ENCODE measurements at places on chromosomes 7 and 10.

DNA sequence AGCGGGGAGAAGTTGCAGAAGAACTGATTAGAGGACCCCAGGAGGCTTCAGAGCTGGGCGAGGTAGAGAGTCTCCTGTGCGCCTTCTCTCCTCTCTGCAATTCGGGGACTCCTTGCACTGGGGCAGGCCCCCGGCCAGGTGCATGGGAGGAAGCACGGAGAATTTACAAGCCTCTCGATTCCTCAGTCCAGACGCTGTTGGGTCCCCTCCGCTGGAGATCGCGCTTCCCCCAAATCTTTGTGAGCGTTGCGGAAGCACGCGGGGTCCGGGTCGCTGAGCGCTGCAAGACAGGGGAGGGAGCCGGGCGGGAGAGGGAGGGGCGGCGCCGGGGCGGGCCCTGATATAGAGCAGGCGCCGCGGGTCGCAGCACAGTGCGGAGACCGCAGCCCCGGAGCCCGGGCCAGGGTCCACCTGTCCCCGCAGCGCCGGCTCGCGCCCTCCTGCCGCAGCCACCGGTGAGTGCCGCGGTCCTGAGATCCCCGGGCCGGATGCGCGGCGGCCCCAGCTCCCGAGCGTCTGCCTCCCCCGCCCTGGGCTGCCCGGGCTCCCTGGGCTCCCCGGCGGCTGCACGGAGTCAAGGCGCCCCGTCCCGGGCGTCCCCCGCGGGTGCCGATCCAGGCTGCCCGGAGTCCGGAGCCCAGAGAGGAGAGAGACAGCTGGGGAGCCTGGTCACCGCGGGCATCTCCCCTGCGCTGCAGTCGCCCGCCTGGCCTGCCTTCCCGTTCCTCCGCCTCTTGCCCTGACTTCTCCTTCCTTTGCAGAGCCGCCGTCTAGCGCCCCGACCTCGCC, at the start of gene PLAU:
TSS of gene PLAU (plus strand) at position 369 of the 789 bp plus-strand sequence. CDS start 424 bp downstream, outside the sequence.
- H3K27me3 ChIP-seq, result peaks cover 25% of the 10 kb centered on the region
- no peaks in the 10 kb centered on the region for H3K36me3 ChIP-seq
- no peak within 1 kb of the TSS for H3K27ac ChIP-seq
- H3K4me1 ChIP-seq, result peaks cover 23% of the 10 kb centered on the region
- peak; percentile 59 for DNase-seq
- peak within 1 kb of the TSS; percentile 61 for H3K4me3 ChIP-seq

DNA sequence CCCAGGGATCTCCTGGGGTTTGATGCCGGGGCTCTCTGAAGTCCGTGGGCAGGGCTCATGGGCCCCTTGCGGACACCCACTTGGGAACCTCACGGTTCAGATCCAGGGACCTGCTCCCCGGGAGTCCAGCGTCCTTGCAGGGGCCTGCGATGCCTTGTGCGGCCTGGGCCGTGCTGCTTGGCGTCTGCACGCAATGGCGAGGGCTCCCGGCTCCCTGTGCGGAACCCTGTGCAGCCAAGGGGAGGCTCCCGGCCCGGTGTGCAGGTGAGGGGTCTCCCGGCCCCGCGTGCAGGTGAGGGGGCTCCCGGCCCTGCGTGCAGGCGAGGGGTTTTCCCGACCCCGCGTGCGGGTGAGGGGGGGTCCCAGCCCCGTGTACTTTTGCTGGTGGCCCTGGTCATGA, 146.7 kb downstream of the DNAJB6 start:
- no peaks in the 10 kb centered on the region for H3K36me3 ChIP-seq
- H3K4me1 ChIP-seq, result no peaks in the 10 kb centered on the region
- H3K27ac ChIP-seq, result no peak overlapping the region
- DNase-seq, result no peak
- H3K4me3 ChIP-seq, result no peak overlapping the region
- no peaks in the 10 kb centered on the region for H3K27me3 ChIP-seq

DNA sequence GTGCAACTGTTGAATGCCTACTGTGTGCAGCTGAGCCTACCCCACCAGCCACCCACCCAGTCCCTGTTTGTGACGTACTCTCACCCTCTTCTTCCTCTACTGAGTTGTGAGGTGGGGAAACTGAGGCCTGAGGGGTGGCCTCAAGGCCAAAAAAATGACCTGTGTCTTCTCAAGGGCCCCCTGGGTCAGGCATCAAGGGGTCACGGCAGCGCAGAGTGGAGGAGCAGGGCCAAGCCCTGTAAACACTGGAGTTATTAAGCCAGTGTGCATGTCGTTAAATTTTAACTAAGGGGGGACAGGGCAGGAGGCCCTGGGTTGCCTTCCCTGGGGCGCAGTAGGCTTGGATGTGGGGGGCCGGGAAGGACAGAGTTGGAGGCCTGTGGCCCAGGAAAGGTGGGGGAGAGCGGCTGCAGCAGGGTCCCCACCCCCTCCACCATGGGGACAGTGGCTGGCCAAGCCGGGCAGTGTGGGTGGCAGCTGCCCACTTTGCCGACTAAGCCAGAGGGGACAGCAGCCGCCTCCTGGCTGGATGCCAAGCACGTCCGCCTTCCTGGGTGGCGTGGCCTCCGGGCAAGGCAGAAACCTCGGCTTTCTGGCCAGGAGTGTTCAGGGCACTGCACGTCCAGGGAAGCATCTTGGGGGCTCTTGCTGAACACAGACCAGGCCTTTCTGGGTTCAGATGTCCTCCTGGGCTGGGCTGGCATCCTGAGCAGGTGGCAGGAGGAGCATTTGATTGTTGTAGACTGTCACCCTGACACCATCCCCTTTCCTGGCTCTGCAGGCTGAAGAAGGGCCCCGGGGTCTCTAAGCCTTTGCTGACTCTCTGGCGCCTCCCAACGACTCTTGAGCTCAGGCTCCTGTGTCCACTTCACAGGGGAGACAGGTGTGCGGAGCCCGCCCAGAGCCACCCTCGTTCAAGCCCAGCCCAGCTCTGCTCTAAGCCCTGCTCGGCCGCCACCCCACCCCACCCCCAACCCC, 1.9 kb downstream of the SLC29A4 start:
- no peaks in the 10 kb centered on the region for H3K36me3 ChIP-seq
- no peak overlapping the region for H3K27ac ChIP-seq
- no peak overlapping the region for H3K4me3 ChIP-seq
- H3K4me1 ChIP-seq, result peaks cover 6% of the 10 kb centered on the region

DNA sequence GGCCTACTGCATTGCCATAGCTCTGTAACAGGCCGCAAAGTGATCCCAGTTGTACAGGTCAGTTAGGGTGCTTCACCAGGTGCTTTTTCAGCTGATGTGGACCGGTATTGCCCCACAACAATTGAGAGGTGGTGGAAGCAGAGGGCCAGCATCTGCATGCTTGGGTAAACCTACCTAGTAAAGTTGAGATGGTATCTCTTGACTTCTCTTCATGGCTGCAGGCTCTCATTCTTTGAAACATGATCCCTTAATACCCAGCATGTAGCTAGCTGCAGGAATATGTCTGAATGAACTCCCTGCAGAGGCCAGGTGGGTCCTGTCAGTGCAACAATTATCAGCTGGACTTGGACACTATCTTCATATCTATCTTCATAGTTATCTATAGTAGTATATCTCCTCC, 60.7 kb upstream of the CCDC6 start:
- no peak for DNase-seq
- no peaks in the 10 kb centered on the region for H3K36me3 ChIP-seq
- no peaks in the 10 kb centered on the region for H3K27me3 ChIP-seq
- no peak overlapping the region for H3K4me3 ChIP-seq
- no peak overlapping the region for H3K27ac ChIP-seq
- H3K4me1 ChIP-seq, result peaks cover 13% of the 10 kb centered on the region

DNA sequence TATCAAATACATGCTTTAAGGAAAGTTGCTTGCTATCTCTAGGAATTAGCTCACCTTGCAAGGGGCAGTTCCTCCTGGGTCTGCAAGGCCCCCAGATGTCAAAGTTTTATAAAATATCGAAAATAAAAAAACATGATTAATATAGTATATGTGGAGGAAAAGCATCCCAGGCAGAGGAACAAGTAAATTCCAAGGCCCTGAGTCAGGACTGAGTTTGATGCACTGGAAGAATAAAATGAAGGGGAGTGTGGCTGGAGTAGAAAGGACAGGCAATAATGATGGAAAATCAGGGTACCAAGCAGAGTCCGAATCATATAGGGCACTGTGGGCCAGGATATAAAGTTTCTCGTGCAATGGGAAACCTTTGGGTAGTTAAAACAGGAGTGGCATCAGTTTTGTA, 112.4 kb upstream of the EEPD1 start:
- H3K4me3 ChIP-seq, result no peak overlapping the region
- H3K36me3 ChIP-seq, result no peaks in the 10 kb centered on the region
- no peaks in the 10 kb centered on the region for H3K4me1 ChIP-seq
- no peak overlapping the region for H3K27ac ChIP-seq
- no peaks in the 10 kb centered on the region for H3K27me3 ChIP-seq

GRCh38 chr10:130359711-130360110, 223.5 kb downstream of the GLRX3 start:
- H3K4me1 ChIP-seq, result no peaks in the 10 kb centered on the region
- no peak overlapping the region for H3K27ac ChIP-seq
- H3K27me3 ChIP-seq, result no peaks in the 10 kb centered on the region
